Activated CD4-positive, alpha-beta T cell treated with anti-CD3 and anti-CD28 coated beads, Interleukin-2, amount 10 ng/mL, durations not matched to agents 24 days and 14 days (primary cell): ENCODE measurements at places on chromosomes 11 and 22.

DNA sequence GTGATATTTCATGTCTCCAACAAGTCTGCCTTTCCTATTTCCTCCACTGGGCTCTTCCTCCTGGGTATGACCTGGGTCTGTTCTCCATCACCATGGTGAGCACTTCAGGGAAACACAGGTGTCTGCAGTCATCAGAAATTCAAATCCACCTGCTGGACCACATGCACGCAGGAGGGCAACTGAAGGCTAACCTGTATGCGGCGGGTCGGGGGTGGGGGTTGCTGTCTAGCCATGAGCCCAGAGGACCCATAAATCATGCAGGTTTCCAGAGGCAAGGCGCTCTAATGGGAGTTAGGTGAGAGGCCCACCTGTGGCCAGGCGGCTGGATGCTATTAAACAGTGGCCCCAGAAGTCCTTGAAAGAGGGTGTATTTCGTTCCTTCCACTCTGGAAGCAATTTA, 11.1 kb upstream of the PAMR1 start:
- no peak for DNase-seq

DNA sequence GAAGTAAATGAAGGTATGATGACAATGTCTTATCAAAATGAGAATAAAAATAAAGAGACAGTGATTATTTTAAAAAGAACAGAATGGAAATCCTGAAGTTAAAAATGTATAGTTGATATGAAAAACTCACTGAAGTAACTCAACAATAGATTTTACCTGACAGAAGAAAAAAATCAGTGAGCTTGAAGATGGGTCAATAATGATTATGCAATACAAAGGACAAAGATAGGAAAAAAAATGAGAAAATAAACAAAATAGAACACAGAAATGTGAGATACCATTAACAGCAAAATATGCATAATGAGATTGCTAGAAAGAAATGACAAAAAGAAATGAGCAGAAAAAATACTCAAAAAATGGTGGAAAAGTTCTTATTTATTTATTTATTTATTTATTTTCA, 19.1 kb upstream of the APLNR start:
- DNase-seq: no peak

- no peak for DNase-seq
Observed at GRCh38 chr22:33192156-33192555, 134.0 kb upstream of the SYN3 start.

- DNase-seq: no peak
Observed at GRCh38 chr11:35313066-35313759, 106.1 kb downstream of the SLC1A2 start.

DNA sequence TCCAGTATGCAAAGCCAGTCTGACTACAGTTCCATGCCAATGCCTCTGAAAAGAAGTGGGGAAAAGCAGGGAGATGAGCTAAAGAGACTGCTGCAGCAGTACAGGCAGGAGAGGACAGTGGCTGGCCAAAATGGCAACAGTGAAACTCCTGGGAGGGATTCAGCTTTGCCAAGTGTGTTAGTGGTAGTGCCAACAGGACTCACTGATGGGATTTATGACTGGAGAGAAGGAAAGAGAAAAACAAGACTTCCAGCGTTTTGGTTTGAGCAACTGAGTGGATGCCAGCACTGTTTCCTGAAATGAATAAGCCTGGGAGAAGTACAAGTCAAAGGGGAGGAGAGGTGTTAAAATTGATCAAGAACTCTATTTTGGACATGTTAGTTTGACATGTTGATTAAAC, 80.9 kb downstream of the PLEKHA7 start:
- no peak for DNase-seq

DNA sequence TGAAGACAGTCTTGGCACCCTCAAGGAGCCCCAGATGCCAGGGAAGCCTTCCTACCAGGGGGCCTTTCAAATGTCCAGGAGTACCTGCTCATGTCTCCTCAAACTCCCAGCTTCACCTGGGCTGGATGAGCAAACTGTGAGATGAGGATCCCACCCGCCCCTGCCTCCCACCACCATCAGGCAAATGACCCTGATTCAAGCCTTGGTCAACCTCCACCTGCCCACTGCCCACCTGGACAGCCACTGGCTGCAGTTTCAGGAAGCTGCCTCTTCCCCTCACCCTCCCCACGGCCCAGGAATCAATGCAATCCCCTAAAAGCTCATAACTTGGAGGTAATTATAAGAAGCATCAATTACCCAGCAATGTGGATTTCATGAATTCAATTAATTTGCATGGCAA, 122.7 kb downstream of the BUD13 start:
- DNase-seq: no peak

DNA sequence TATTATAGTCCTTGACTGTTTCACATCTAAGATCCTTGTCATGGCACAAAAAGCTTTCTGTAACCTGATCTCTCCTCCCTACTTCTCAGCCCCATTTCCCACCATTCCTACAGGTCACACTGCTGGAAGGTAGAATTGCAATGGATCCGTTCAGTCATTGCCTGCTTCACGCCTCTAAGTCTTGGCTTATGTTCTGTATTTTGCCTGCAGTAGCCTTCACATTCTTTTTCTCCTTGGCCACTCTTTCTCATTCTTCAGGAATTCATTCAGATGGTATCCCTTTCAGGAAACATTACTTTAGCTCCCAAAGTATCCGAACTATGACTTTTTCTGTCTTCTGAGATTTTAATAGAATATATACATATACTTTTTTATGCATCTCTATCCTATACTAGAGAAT, 731.5 kb downstream of the NTM start:
- DNase-seq: no peak

DNA sequence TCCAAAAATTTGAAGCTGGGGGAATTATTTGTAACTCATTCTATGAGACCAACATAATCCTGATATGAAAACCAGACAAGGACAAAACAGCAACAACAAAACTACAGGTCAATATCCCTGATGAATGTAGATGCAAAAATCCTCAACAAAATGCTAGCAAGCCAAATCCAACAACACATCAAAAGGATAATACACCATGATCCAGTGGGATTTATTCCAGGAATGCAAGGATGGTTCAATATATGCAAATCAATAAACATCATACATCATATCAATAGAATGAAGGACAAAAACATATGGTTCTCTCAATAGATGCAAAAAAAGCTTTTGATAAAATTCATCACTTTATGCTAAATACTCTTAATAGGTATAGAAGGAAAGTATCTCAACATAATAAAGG, 19.4 kb upstream of the USP2 start:
- no peak for DNase-seq

- DNase-seq: no peak
Observed at GRCh38 chr22:27377501-27378295, 423.9 kb downstream of the MN1 start.
